A673 (cell line): ENCODE measurements at places on chromosomes 13 and 19.

DNA sequence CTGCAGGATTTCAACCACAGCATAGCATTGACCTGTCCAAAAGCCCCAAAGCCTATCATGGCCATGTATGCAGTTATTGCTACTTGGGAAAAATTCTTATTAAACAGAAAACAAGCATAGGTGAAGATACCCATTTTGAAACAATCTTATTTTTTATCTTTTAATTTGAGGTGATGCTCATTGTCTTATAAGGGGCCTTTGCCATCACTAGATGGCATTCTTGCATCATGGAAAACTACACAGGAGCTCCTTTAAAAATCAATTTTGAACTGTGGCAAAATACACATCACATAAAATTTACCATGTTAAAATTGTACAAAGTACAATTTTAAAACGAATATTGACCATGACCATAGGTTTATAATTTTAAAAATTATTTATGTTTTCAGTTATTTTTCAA lies 38.9 kb upstream of the ZNF835 start:
- no peak for DNase-seq

- no peak for DNase-seq
Measured at GRCh38 chr13:112902101-112902651, 66.8 kb upstream of the MCF2L start.

DNA sequence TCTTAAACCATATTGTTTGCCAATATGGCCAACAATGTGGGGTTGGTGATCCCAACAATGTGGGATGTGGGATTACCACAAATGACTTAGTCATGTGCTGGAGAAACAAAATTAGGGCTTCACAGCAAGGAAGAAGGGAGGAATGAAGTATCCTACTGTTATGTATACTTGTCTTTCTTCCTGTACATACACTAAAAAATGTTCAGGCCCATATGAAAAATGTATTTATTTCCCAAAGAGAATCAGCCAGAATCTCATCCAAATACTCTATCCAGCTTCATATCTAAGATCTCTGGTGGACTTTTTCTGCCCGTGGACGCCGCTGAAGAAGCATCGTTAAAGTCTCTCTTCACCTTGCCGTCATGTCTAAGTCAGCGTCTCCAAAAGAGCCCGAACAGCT lies at the start of gene HNRNPA1L2:
Gene HNRNPA1L2 (plus strand): TSS at position 301 of the 400 bp plus-strand sequence. CDS start 62 bp downstream, at position 363.
- no peak for DNase-seq

GRCh38 chr13:85879014-85879413 lies 79.8 kb upstream of the SLITRK6 start:
- DNase-seq: no peak

DNA sequence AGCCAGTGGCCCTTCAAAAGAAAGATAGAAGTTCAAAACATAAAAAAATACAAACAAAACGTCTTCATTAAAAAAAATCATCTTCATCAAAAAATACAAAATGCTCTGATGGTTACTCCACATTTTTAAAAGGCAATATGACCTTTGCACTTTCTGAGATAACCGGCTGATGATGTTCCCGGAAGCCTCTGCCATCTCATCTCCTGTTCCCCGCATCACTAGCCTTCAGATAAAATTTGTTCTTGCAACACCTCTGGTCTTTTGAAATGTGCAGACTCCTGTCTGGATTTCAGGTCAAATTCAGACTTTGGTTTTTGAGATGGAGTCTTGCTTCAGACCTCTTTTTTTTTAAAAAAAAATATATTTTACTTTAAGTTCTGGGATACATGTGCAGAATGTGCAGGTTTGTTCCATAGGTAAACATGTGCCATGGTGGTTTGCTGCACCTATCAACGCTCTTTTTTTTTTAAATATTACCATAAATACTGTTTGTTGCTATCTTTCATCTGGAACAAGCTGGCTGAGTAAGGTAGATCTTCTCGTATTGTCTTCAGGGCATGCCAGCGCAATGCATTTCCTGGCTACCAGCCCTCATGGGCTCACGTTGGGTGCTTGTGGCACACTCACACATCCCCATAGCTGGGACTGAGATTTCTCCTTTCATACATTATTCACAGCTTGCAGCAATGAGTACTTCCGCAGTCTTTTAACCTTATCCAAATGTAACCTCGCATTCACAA lies 418.9 kb upstream of the ARGLU1 start:
- DNase-seq: no peak

DNA sequence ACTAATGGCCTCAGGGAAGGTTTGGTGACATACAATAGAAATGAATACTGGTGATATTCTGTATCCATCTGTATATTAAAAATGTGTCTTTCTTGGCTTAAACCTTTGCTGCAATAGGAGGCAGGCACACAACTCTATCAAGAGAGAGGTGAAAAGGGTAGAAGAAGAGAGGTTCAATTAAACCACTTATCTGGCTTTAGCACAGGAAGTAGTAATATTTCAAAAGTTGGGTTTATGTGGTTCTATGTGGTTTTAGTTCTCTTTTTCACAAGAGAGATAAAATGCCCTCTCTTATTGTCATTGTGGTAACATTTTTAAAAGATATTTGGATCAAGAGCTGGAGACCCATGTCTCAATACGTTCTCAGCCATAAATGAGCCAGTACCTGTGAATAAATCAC lies 146.2 kb upstream of the FNDC3A start:
- no peak for DNase-seq
